ENCODE measurements at places on chromosomes 4 and X. TPM values are rescaled to one million over a fixed set of nuclear protein-coding genes. Genes with fewer than 3 reads are reported as not detected.

DNA sequence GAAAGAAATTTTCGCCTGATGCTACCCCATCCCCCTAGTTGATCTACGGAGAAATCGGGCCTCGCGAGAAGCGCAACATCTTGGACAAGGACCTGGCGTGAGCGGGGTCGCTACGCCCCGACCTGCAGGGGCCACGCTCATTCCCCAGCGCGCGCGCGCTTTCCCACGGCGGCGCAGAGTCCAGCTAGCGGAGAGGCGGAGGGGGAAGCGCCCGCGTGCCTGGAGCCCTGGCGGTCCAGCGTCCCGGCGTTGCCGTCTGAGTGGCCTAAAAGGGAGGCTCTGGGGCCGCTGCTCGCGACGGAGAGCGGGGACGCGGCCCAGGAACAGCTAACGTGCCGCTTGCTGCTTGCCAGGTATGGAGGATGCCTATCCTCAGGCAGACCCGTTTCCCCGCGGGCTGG lies 6.0 kb upstream of the SOX3 start:
- DNase-seq: no peak

GRCh38 chr4:137576446-137576845 lies 44.2 kb upstream of the PCDH18 start:
- DNase-seq: no peak

DNA sequence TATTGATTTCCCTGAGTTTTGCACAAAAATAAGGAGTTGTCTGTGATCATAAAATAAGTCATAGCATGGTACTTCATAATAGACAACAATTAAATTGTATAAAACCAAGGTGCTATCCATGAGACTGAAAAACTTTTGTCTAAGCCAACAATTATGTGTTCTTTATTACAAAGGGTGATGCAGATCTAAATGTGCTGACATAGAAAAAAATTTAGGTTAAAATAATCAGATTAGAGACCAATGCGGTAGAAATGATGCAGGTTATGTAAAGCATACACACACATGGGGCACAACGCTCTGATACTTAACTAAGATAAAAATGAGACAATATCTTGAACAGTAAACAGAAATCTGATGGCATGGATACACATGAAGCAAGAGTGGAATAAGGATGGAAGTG lies 113.3 kb downstream of the PWWP3B start:
- DNase-seq: no peak

DNA sequence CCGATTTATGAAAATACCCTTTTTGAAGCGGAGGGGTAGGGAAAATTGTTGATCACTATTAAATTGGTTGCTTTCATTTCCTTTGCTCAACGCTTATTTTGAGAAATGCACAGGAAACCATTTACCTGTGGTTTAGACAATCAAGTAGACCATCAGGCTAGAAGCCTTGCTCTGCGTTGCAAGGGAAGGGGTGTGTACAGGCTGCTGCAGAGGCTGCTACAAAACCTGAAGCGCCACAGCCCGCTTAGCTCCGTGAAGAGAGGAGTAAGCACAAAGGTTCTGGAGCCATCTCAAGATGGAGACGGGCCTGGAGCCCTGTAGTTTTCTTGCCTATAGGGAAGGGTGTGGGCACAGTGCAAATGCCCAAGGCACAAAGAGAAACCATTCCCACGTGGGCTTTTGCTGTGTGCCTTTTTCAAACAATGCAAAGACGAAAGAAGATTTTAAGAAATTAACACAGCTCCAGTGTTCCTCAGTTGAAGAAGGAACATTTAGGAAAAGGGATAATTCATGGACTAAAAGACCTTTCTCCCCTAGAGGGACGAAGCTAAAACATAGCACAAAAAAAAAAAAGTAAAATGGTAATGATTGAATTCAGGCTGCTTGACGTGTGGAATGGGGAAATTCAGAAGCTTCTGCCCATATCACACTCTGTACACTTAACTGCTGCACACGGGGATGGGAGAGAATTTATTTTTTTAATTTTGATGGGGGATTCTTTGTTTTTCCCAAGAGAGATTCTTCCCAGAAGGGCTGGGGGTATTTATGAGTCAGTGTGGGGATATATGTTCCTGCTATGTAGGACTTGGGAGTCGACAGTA lies 3.5 kb downstream of the TMSB4X start:
- DNase-seq: no peak

- no peak for DNase-seq
Measured at GRCh38 chrX:77070202-77070918, 376.8 kb upstream of the FGF16 start.

DNA sequence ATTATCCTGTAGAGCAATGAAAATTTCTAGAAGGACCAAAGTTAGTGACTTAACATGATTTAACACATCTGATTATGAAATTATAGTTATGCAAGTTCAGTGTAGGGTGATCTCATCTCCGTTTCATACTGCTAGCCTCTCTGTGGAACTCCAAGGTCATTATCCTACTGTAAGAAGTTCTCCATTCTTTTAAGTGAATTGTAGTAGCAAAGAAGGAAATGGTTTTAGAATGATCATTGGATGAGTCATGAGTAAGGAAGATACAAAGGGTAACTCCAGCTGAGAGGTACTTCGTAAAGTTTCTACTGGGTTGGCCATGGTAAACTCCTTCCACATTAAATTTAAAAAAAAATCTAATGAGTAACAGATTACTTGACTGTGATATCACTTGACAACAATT lies 215.0 kb upstream of the GIMD1 start:
- DNase-seq: peak; percentile 98

DNA sequence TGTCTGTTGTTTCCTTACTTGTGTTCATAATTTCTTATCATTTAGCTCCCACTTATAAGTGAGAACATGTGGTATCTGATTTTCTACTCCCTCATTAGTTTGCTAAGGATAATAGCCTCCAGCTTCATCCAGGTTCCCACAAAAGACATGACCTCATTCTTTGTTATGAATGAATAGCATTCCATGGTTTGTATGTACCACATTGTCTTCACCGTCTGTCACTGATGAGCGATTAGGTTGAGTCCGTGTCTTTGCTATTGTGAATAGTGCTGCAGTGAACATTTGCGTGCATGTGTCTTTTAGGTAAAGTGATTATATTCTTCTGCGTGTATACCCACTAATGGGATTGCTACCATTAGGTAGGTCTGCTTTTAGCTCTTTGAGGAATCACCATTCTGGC lies 624.3 kb upstream of the EPHA5 start:
- DNase-seq: peak; percentile 81

DNA sequence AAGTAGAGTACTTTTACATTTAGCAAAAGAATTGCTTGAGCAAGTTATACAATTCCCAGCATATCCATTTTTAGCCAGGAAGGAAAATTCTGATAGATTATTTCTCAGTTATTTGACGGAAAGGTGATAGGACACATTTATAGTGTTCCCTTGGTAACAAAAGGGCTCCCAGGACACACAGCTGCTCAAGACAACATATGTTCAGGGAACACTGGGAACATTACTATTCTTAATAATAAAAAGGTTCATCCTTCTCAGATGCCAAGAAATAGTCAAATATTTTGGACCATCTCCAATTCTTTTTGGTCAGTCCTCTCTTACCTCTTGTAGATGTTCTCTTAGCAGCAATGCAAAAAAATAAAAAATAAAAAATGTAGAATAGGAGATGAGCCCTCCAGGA lies 66.8 kb upstream of the SMAD1 start:
- no peak for DNase-seq

DNA sequence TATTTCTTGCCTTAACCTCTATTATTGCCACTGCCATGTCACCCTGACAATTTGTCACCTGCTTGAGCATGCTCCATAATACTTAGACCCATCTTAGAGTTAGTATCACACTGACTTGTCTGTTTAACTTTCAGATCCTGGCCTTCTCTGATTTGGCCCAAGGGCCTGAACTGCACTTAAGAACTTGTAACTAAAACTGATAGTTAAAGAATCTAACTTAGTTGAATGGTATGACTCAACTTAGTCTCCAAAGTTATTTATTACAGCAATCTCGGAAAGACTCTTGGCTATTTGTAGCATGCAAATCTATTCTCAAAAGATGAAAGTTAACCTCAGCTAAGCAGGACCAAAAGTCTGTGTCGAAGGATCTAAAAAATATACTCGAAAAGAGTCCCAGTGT lies 72.3 kb downstream of the IGSF1 start:
- DNase-seq: no peak

DNA sequence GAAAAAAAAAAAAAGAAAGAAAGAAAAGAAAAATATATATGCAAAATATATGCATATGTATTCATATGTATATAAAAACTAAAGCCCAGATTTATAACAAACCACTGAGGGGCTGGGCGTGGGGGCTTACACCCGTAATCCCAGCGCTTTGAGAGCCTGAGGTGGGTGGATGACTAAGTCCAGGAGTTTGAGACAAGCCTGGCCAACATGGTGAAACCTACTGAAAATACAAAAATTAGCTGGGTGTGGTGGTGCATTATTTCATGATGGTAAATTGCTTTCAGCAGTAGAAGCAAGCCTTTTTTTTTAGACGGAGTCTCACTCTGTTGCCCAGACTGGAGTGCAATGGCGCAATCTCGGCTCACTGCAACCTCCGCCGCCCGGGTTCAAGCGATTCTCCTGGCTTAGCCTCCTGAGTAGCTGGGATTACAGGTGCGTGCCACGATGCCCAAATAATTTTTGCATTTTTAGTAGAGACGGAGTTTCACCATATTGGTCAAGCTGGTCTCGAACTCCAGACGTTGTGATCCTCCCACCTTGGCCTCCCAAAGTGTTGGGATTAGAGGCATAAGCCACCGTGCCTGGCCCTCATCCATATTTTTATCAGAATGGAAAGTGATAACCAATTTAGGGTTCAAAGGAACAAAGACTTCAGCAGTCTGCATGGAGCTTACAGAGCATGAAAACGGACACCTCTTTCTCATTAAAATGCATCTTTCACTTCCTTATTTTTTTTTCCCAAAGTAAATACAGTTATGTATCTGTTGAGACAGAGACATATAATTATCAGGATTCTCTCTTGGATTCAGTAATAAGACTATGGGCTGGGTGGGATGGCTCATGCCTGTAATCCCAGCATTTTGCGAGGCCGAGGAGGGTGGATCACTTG lies 27.7 kb upstream of the MOB1B start:
- DNase-seq: no peak

- DNase-seq: no peak
Measured at GRCh38 chrX:121864561-121864960, 817.2 kb downstream of the GLUD2 start.

- DNase-seq: no peak
Measured at GRCh38 chrX:104195489-104196084, 29.3 kb downstream of the FAM199X start.

DNA sequence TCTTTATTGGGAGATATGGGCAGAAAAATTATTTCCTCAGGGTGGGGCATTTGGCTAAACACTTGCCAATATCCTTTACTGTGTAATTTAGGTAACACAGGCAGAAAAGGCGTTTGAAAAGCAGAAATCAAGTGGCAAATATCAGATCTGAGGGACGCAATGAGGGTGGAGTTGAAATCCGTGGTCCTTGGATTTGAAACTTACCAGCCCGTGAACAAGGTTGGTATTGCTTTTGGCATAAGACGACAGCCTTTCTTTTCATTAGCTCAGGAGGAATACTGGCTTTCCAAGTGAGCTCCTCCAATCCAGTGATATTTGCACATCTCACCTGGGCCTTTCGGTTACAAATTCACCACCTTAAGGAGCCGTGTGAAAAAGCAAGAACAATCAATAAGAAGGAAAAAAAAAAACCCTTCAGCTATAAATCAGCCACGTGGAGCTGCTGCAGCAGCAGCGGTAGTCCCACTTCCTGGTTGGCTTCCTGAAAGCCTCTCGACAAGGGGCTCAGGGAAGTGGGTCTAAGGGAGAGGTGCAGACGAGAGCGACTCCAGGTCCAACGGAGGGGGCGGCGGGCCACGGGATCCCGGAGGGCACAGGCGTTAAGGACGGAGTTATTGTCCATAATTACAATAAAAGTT lies 734 bp upstream of the GALNT7 start:
- peak; percentile 36 for DNase-seq

- no peak for DNase-seq
Measured at GRCh38 chrX:132776486-132777210, 181.8 kb downstream of the HS6ST2 start.

GRCh38 chr4:164221631-164222030 lies 532.3 kb upstream of the SMIM31 start:
- DNase-seq: no peak

GRCh38 chr4:92235731-92236130 lies 68.0 kb upstream of the GRID2 start:
- DNase-seq: no peak

GRCh38 chrX:39012621-39013111 lies 211.4 kb downstream of the MID1IP1 start:
- DNase-seq: no peak

DNA sequence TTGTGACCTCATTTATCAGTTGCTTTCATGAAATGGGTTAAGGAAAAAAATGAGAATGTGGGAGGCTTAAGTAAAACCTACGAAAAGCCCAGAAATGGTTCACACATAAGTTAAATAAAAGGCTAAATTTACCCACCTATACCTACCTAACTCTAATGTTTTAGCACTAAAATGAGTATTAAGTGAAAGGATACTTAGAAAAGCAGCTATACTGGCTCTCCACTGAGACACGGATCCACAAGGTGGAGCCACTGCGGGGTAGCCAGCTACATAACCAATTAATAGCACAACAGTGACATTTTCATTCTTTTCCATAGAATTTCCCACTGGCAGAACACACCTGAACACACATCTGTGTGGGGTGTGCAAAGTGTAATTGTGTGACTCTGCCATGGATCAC lies 101.9 kb downstream of the MAML3 start:
- DNase-seq: no peak

DNA sequence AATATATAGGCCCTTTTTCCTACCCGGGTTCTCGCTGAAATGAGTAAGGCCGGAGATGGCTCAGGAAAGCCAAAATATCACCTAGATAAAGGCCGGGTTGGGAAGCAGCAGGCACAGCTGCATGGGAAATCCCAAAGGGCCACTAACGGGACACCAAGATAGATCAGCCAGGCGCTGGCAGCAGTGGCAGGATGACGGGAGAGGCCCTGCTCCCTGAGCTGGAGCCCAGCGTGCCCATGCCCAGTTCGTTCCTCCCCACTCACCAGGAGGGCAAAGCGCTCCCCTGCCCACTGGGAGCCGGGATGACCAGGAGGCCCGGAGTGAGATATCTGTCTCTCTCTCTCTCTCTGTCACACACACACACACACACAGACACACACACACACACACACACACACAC lies 109.8 kb downstream of the DCTD start:
- DNase-seq: no peak

- peak; percentile 10 for DNase-seq
Measured at GRCh38 chr4:122827258-122827878, 737 bp downstream of the FGF2 start.

GRCh38 chr4:160403081-160403480 lies 1300.2 kb downstream of the RAPGEF2 start:
- DNase-seq: no peak

DNA sequence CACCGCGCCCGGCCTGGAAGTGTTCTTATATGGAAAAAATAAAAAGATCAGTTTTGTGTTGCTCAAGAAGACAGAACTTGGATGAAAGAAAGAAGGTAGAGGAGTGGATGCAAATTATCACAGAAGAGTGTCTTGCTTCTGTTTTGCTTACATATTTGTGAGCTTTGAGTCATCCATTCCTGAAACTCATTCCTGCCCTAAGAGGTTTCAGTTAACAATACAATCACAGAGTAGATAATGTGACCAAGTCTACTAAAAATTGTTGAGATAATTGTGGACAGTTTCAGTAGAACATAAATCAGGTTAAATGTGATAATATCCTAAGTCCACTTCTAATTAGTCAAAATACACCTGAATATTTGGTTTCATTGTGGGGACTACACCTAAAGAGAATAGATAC lies 26.4 kb upstream of the LRCH2 start:
- DNase-seq: peak; percentile 32

Gene C4orf51
- not detected for total RNA-seq

Gene FMR1NB
- total RNA-seq: not detected

Gene TENM3
- total RNA-seq: 30.1 TPM

Gene PPEF1
- not detected for total RNA-seq

Gene KCTD8
- 0.18 TPM for total RNA-seq

Gene USP26
- not detected for total RNA-seq

Gene EGF
- total RNA-seq: 0.60 TPM

Measured in foreskin keratinocyte (primary cell).